NCI-H1092 treated with DMSO at 0.1 percent for 48 hours (cell line): ENCODE measurements at places on chromosomes 4 and X.

DNA sequence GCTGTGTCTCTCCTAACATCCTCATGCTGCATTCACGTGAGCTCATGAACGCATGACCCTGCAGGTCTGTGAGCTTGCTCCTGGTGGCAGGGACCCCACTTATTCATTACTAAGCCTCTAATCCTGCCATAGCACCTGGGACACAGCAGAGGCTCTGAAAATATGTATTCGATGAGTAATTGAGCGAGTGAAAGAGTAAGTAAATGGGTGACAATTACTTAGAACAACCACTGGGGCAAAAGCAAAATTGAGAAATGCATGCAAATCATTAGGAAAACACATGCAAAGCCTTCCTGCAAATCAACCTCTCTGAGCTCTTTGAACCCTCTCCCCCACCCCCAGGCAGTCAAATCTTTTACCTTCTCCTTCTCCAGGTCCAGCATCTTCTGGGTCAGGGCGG is 23.6 kb upstream of the C4orf50 start:
- DNase-seq, result no peak

DNA sequence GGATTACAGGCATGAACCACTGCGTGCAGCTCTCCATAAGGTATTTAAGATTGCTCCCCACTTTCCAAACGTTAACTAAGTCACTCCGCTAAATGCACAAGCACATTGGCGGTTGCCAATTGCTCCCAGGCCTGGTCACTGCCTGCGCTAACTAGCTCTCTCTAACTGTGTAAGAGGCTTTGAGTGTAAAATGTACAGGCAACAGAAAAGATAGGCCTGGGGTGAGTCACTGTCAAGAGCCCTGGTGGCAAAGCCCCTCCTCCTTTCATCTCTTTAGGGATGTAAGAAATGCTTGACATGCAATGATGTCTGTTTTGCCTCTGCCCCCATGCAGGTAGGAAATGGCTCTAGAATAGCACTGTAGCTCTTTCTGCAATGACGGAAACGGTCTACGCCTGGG is 329.7 kb upstream of the GATB start:
- no peak for DNase-seq

- no peak for DNase-seq
Measured at GRCh38 chr4:114563536-114564315, 34.9 kb upstream of the UGT8 start.

DNA sequence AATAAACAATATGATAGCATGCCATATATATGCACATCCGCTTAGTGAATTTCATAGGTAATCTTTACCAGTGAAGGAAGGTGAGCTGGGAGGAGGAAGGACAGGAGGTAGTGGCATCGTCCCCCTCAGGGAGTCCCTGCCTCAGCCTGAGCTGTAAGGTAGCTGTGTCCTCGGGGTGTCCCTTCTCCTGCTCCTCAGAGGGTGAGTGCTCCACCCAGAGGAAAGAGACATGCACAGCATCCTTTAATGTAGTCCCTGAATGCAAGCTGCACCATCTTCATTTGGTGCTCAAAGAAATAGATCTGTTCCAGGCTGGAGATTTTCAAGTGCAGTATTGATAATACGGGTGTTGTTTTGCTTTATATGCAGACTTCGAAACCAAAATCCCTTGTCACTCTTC is 330.4 kb upstream of the SFRP2 start:
- no peak for DNase-seq

- peak; percentile 81 for DNase-seq
Measured at GRCh38 chrX:48957477-48957826, at the start of gene OTUD5. Gene OTUD5, minus strand, starts transcription at chrX:48957607. Its CDS starts 37 bp downstream, at chrX:48957570.

DNA sequence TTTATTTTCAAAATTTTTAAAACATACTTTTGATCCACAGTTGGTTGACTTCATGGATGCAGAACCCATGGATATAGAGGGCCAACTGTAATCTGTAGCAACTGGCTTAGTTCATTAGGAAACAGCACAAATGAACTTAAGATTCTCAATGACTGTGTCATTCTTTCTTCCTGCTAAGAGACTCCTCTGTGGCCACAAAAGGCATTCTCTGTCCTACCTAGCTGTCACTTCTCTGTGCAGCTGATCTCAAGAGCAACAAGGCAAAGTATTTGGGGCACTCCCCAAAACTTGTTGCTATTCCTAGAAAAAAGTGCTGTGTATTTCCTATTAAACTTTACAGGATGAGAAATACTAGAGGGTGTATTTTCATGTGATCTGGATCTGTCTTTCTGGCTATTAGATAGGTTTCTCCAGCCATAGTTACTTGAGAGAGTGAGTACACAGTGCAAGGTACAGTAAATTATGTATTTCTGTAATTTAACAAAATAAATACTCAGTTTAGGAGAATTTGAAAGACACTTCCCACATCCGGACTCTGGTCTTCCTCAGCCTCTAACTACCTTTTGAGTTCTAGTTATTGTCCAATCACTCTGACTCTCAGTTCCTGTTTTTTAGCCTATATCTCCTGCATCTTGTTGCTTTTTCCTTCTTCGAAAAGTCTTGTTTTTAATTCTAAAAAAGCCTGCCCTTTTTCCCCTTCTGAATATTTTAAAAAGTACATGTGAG is 21.8 kb downstream of the TLR2 start:
- DNase-seq, result no peak

GRCh38 chr4:68995292-68995691 is 43.7 kb upstream of the UGT2A3 start:
- no peak for DNase-seq

DNA sequence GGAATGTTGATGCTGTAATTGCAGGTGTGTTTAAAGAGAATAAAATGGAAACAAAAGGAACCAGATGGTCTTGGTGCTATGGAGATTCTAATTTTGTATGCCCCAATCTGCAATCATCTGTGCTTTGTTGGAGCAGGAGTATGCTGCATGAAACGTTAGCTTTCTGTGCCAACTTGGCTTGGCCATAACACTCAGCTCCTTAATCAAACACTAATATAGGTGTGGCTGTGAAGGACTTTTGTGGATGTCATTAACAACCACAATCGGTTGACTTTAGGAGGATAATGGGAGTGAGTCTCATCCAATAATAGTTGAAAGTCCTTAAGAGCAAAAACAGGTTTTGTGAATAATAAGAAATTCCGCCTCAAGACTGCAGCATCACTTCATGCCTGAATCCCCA is 399.2 kb downstream of the NLGN4X start:
- DNase-seq, result peak; percentile 22

GRCh38 chr4:7061815-7062214 is 6.0 kb downstream of the GRPEL1 start:
- no peak for DNase-seq

DNA sequence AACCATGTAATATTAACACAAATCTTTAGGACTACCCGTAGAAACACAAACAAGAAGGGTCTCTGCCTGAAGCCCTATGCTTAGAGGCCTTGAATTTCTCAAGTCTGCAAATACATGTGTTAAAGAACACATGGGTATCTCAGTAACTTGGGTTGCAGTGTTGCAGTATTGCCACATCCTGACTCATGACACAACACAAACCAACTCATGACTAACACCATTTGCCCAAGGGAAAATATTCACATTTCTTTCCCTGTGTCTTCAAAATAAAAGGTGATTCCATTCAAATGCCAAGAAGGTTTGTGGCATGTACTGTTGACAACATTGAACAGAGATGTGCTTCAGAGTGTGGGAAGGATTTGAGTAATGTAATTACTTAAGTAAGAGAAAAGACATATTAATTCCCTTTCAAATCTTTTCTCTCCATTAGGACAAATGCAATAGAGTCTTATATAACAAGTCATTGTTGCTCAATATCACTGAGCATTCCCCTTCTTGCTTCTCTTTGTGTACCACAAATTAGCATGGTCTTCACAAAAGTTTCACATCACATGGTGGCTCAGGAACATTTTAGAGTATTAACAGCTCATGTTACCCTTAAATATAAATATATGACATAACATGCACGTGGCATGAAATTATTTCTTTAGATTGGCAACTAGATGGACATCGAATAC is 487.1 kb downstream of the STPG2 start:
- DNase-seq, result no peak

DNA sequence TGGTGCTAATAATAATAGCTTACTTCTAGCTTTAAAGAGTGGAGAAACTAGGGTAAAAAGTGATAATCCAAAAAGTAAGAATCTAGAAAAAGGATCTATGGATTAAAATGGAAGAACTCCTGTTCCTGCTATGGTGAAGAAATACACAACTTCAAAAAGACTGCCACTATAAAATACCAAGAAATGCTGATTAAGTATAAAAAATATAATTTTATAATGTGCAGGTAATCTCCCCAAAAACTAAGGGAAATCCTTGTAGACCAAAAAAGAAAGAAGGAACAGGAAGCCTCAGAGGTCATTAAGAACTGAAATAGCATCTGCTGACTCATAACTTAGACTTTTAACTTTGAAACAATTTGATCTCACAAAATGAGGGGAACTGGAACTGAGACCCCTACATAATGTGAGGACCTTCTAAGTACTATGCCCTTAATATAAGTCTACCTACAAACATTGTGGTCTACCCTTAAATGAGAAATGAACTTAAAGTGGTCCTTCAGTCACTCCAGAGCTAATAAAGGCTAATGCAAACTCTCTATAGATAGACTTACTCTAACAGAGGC is 50.6 kb upstream of the SRPX start:
- no peak for DNase-seq

DNA sequence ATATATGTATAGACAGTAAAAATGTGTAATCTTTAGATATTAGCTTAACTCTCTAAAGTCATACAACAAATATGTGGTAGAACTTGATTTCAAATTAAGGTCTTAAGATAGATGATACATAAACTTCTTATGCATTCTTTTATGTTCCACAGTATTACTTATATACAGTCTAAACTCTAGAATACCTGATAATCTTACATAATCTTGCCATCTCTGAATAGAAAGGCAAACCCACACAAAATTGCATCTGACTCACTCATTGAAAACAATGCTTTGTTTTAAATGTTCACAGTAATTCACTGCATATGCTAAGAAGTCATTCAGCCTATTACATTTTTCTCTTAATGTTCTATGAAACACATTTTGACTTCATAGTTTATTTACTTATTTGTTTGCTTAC is 10.1 kb downstream of the SULT1B1 start:
- DNase-seq, result no peak

DNA sequence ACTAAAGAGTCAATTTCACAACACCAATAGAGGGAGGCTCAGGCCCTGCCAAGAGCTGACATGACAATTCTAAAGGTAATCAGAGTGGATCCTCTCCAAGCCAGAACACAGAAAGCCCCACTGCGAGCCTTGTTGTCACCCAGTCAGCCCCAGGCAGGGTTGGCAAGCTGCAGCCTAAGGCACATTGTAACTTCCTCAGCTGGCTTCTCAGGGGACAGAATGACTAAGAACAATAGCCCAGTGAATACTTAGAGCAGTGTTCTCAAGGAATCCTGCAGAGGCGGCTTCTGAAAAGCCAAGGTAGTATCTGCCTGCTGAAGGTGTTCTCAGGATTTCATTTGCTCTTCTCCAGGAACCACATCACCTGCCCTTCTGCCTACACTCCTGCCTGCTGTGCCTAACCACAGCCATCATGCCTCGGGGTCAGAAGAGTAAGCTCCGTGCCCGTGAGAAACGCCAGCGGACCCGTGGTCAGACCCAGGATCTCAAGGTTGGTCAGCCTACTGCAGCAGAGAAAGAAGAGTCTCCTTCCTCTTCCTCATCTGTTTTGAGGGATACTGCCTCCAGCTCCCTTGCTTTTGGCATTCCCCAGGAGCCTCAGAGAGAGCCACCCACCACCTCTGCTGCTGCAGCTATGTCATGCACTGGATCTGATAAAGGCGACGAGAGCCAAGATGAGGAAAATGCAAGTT is at the start of gene MAGEB4:
Gene MAGEB4 (plus strand): TSS at position 277 of the 692 bp plus-strand sequence. CDS start 136 bp downstream, at position 413.
- DNase-seq, result no peak

DNA sequence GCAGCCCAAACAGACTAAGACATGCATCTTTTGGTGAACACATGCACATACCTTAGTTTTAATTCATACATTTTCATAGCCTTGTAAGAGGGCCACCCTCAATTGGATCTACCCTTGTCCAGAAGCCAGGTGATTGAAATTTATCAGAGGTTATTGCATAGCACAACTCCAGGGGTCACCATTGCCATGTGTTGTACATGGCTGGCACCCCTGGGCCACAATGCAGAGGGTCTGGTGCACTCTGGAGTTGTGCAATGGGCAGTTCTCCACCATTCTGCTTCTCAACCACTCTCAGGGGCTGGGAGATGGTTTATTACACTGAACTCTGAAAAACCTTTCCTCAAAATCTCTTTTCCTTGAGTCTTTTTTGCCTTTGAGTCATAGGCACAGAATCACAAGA is 184.4 kb upstream of the CXorf66 start:
- no peak for DNase-seq

DNA sequence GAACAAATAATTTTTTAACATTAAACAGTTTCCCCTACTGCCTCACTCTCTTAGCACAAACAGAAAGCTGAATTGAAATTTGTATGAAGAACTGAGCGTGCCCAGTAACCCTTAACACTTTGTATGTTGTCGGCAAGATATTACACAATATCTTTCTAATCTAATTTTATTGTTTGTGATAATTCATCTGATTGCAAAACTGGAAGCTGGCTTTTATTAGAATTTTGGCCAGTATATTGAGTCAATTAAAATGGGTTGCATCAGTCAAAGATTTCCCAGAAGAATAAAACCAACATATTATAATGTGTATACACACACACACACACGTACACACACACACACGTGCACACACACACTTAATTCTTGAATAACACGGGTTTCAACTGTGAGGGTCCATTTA is 2332.1 kb downstream of the PCDH7 start:
- DNase-seq, result no peak

DNA sequence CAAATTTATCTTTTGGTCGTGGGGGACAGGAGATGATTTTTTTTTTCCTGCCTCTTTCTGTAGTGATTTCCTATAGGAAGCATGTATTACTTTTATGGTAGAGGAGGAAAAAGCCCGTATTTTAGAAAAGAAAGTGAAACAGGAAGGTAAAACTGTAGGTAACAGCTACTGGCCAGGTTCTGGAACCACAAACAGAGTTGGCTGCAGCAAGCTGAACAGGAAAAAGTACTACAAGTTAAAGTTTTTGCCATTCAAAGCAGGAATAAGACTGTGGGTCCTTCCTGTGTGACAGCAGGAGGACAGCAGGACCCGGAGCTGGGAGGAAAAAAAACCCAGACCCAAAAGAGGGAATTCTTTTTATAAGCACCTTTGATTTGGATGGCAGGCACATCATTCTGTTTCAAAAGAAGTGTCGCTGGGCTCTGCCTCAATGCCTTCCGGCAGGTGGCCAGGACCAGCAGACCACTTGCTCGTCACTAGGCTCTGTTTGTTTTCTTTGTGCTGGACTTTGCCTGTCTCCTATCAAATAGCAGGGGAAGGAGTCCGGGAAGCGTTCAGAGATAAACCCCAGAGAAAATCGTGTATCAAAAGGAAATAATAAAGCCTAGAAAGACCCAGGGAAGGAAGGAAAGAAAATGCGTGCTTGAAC is 277.9 kb downstream of the ADGRA3 start:
- DNase-seq, result peak; percentile 69

- DNase-seq, result no peak
Measured at GRCh38 chr4:128663325-128663724, 146.2 kb upstream of the JADE1 start.
